Hepatocyte (in vitro differentiated cells): ENCODE measurements at places on chromosomes 2 and 18. TPM values are rescaled to one million over a fixed set of nuclear protein-coding genes. Genes with fewer than 3 reads are reported as not detected.

Gene LYPD6B
- total RNA-seq, result 13.3 and 16.8 TPM in 2 replicates

Gene INHBB
- total RNA-seq, result 4.4 and 6.6 TPM in 2 replicates

Gene NDC80
- total RNA-seq, result 5.6 and 6.5 TPM in 2 replicates

DNA sequence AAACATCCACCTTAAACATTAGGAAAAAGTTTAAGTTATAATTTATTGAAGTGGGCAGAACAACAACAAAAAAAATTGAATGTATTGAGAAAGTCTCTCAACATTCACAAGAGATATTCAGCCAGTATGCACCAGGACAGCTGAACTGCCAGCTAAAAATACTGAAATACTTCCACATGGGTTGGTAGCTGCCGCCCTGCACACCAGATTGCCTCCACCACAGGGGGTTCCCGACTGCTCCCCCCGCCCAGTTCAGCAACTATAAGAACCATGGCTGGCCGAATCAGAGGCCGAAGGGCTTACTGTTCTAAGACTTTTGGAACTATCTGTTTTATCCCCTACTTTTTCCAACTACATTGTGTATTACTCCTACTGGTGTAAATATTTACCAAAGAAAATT lies 150.0 kb upstream of the LRP1B start:
- no peak overlapping the region for H3K27ac ChIP-seq
- no peak overlapping the region for H3K4me3 ChIP-seq
- no peaks in the 10 kb centered on the region for H3K36me3 ChIP-seq
- DNase-seq, result no peak

Gene STARD6
- total RNA-seq, result not detected in 2 replicates

DNA sequence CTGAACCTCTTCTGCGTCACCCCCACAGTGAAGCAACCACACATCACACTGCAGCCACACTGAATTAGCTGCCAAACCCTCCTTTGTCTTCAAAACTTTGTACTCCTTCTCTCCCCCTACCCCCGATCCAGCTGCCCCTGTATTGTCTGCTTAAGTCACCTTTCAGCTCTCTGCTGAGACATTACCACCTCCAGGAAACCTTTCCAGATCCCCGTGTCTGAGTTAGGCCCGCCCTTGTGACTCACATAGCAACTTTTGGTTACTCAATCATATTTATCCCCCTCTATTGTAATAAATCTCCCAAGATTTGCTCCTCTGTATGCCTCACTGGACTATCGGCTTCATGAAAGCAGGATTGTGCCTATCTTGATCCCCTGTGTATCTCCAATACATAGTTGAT lies 82.8 kb upstream of the CDCA7 start:
- no peak overlapping the region for H3K27ac ChIP-seq
- no peaks in the 10 kb centered on the region for H3K4me1 ChIP-seq
- H3K36me3 ChIP-seq, result no peaks in the 10 kb centered on the region
- H3K4me3 ChIP-seq, result no peak overlapping the region
- H3K27me3 ChIP-seq, result no peaks in the 10 kb centered on the region

Gene UCN
- total RNA-seq, result 1.4 and 2.9 TPM in 2 replicates

DNA sequence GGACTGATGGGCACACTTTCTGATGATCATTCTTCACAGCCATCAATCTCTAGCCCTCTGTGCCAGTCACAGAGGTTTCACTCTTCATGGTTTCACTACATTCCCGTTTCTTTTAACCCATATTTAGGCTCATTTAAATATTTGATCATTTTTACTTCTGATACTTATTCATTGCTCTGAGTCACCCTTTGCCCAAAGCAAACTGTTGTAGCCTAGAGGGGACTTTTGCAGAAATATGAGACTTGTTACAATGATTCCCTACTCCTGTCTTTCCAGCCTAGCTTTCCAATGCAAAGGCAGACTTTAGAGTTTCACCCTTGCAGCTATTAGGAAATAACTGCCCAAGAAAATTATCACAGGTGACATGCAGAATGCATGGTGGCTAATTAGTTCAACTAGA lies 444.2 kb downstream of the PTPRM start:
- no peaks in the 10 kb centered on the region for H3K4me1 ChIP-seq
- H3K27ac ChIP-seq, result no peak overlapping the region
- DNase-seq, result no peak
- H3K27me3 ChIP-seq, result no peaks in the 10 kb centered on the region

Gene LYPD1
- 23.1 and 25.1 TPM in 2 replicates for total RNA-seq

Gene DUSP19
- total RNA-seq, result 3.3 and 4.7 TPM in 2 replicates
